NCI-H1105 treated with DMSO at 0.1 percent for 48 hours (cell line): ENCODE measurements at places on chromosomes 1 and 21.

GRCh38 chr1:178275049-178275448 lies 181.1 kb downstream of the RASAL2 start:
- DNase-seq = no peak

- no peak for DNase-seq
These were observed 33.3 kb upstream of the DIRAS3 start for GRCh38 chr1:68083686-68084085.

- no peak for DNase-seq
These were observed 595 bp downstream of the AK2 start for GRCh38 chr1:33036051-33036525.

DNA sequence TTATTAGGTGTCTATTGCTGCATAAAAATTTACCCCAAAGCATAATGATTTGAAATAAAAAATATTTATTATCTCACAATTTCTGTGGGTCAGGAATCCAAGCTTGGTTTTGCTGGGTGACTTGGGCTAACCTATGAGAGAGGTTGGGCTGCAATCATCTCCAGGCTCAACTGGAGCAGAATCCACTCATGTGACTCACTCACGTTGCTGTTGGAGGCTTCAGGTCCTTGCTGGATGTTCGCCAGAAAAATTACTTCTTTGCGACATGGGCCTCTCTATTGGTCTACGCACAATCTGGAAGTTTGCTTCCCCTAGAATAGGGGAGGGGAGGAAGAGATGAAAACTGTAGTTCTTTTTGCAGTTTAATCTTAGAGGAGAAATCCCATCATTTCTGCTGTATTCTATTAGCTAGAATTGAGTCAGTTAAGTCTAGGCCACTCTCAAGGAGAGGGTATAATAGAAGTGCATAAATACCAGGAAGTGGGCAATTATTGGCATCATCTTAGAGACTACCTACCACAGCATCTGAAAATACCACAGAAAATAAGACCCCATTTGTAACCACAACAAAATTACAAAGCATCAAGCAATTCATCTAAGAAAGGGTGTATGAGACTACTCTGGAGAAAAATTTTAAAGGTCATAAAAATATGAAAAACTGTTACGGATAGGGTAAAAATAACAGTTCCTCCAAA lies 5.7 kb upstream of the FASLG start:
- no peak for DNase-seq

DNA sequence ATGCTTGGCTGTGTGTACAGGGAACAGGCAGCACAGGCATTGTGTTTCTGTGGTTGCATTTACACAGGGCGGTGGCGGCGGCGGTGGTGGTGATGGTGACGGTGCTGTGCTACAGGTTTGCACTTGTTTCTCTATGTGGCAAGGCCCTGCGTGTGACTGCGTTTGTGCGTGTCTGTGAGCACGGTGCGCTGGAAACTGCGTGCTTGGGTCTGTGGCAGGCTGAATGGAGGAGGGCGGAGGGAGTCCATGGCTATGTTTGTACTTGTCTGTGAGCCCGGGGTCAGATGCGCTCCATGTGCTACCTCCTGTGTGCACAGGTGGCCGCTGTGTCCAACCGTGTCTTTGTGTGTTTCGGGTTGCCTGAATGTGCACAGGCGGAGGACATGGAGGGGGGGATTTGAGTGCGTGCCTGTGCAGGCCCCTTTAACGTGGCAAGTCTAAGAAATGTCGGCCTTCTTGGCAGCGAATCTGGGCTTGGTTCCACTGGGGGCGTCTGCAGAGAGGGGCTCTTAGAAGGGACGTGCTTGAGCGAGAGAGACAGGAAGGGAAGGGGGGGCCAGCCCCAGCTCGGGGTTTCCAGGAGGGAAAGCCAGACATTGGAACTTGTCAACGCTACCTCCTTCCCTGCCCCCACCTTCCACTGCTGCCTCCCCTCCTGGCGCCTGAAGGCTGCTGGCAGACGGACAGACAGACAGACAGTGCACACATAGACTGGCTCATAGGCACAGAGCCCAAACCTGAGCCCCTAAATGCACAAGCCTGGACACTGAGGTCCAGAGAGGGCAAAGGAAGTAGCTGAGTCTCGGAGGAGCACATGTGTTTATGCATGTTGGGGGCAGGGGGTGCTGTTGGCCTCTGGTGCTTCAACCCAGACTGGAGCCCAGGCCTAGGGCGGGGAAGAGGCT lies 32.7 kb upstream of the WASF2 start:
- peak; percentile 74 for DNase-seq

DNA sequence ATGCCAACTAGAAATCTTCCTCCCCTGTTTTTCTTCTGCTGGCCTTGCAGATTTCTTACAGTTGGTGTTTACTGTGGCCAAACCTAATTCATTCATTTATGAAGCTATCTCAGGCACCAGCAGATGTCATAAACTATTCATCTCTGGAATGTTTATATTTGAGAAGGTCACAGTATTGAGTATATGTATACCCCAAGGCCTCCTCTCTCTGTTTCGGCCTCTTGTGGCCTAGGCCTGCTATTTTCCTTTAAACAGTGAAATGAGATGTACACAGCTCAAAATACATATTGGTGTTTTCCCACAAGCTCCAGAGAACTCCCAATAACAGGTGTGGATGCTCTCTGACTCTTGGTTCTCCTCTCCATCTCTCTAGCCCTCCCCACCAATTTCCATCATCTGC lies 520.7 kb upstream of the CAMK1G start:
- no peak for DNase-seq

GRCh38 chr1:78184460-78185072 lies 138.8 kb downstream of the GIPC2 start:
- no peak for DNase-seq

DNA sequence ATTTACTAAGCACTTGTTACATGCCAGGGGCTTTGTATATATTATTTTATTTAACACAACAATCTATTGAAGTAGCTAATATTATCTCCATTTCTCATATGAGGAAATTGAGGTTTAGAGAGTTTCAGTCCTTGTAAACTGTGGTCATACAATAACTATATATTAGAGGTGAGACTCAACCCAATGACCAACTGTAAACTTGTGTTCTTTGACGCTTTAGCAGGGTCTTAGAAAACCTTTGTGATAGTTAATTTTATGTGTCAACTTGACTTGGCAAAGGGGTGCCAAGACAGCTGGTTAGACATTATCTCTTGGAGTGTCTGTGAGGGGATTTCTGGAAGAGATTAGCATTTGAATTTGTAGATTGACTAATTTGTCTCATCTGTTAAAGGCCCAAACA lies 252.4 kb upstream of the B3GALT2 start:
- no peak for DNase-seq

- DNase-seq = peak; percentile 77
These were observed 28.1 kb downstream of the RABIF start for GRCh38 chr1:202860744-202861419.
